ENCODE measurements at places on chromosomes 16 and 17.

- no peak for DNase-seq
These were observed 27.8 kb downstream of the ARHGAP27 start for GRCh38 chr17:45404870-45405249.

GRCh38 chr16:63311313-63311712 lies 1275.1 kb upstream of the CDH8 start:
- no peak for DNase-seq

GRCh38 chr17:82155606-82156005 lies 57.0 kb downstream of the CCDC57 start:
- DNase-seq, result no peak

GRCh38 chr17:45136846-45137560 lies 1.5 kb downstream of the ACBD4 start:
- DNase-seq, result no peak

DNA sequence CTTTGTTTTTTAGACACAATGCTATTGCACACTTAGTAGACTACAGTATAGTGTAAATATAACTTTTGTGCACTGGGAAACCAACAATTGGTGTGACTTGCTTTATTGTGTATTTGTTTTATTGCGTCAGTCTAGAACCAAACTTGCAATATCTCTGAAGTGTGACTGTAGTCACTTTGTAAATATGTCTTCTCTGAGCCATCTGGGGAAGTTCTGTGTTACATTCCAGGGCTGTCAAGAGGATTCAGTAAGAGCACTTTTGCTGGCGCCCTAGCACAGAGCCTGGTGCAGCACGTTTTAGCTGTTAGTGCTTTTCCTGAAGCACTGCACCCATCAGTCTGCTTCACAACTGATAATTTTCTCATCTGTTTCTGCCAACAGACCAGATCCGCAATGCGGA lies 73.2 kb downstream of the NT5M start:
- DNase-seq, result no peak

- DNase-seq, result no peak
These were observed 22.5 kb upstream of the TBX2 start for GRCh38 chr17:61376931-61377838.

GRCh38 chr17:4199818-4200402 lies 56.9 kb downstream of the CYB5D2 start:
- peak; percentile 16 for DNase-seq

GRCh38 chr16:405548-406506 lies 4.1 kb downstream of the DECR2 start:
- no peak for DNase-seq

DNA sequence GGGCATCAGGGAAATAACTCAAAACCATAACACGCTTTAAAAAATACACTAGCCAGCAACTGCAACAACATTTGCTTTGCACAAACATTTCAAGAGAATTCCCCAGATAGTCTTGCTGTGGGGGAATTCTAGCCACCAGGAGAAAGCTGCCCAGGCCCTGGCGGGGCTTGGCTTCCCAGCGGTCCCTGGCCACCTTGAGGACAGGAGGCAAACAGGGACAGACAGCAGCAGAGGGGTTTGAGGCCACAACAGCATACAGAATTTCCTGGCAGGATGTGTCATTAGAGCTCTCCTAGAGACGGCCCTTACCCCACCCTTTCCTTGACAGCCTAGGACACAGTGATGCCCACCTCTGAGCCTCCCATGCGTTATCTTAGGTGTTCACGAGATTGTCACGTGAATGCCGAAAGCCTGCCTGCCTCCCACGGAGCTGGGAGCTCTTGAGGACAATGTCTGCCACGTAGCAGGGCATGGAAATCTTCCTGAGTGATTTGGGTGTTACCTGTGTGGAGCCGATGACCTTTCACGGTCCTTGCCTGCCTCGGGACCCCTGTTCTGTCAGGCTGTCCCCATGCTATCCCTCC lies 114.3 kb downstream of the RBFOX3 start:
- DNase-seq, result no peak

DNA sequence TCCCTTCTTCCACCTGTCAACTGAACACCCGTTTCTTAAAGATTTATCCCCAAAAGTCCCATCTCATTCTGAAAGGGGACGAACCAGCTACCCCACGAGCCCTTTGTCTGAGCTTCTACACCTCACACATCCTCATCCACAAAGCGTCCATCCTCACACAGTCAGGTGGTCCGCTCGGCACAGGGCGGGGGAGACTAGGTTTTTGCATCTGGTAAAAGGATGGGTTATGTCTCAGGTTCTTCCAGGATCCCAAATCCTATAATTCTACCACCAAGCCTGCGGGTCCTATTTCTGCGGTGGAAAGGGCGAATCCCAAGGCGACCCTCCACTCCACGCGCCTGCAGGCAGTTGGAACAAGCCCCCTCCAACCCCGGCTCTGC lies 458 bp downstream of the GFOD2 start:
- peak; percentile 11 for DNase-seq

DNA sequence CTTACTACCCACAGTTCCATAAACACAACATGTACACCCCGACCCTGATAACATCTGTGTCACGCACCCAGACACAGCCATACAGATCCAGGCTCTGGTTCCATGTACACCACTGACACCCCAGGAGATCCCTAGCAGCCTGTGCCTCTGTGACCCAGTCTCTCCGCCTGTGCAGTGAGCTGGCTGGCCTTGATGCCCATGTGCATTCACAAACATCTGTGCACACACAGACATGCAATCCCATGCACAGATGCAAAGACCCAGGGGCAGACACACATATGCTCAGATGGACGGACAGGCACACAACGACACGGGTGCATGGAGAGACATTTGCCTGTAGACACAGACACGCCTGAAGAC lies 4.1 kb downstream of the CCDC102A start:
- no peak for DNase-seq

GRCh38 chr17:54180950-54181349 lies 358.2 kb downstream of the KIF2B start:
- DNase-seq, result no peak

GRCh38 chr17:10673312-10673711 lies 16.2 kb upstream of the MYH3 start:
- no peak for DNase-seq

- DNase-seq, result no peak
These were observed 1153.7 kb upstream of the GOT2 start for GRCh38 chr16:59887856-59888255.

DNA sequence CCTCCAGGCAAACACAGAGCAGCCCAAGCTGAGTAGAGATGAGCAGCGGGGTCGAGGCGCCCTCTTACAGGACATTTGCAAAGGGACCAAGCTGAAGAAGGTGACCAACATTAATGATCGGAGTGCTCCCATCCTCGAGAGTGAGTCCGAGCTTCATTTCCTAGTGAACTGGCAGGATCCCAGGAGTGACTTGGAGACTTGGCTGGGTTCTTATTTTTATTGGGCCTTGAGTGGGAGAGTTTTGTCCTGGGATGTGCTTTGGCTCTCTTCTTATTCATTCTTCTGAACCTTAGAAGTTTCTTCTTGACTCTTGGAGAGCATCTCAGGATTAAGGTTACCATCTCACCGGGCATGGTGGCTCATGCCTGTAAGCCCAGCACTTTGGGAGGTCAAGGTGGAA lies 27.2 kb upstream of the CDC6 start:
- no peak for DNase-seq
